CD4-positive, CD25-positive, alpha-beta regulatory T cell (primary cell): ENCODE measurements at places on chromosomes 11 and 22.

DNA sequence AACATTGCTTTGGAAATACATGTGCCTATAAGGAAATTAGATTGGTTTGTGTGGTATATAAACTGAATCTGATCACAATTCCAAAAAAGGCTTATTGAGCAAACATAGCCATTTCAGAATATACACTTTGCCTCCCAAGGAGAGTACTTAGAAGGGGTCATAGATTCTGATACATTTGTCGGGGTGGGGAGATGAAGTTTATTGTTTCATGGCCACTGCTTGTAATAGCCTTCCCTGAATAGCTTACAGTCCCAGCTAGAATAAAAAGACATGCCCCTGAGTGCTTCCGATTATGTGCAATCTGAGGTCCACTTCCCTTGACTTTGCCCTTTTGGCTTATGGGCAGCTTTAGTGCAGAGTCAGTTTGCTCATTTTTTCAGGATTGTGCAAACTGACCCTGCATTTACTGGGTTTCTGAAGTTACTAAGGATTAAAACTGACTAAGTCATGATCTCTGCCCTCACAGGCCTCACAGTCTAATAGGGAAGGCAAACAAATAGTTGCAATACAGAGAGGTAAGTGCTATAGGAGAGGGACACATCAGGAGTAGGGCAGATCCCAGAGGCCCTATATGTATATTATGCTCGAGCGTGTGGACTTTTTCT is 184.2 kb downstream of the BLID start:
- DNase-seq, result no peak
- no peaks in the 10 kb centered on the region for H3K4me1 ChIP-seq
- H3K4me3 ChIP-seq, result no peak overlapping the region
- peaks cover 1% of the 10 kb centered on the region for H3K27me3 ChIP-seq
- no peak overlapping the region for H3K27ac ChIP-seq
- no peaks in the 10 kb centered on the region for H3K36me3 ChIP-seq

- no peaks in the 10 kb centered on the region for H3K27me3 ChIP-seq
- H3K4me1 ChIP-seq, result no peaks in the 10 kb centered on the region
- no peak for DNase-seq
- H3K4me3 ChIP-seq, result no peak overlapping the region
- H3K27ac ChIP-seq, result no peak overlapping the region
- peaks cover 61% of the 10 kb centered on the region for H3K36me3 ChIP-seq
Measured at GRCh38 chr22:46354993-46355305, 19.4 kb downstream of the TRMU start.

GRCh38 chr11:89147229-89147628 is 30.4 kb upstream of the TYR start:
- H3K4me1 ChIP-seq, result no peaks in the 10 kb centered on the region
- no peak for DNase-seq
- H3K27ac ChIP-seq, result no peak overlapping the region
- no peaks in the 10 kb centered on the region for H3K36me3 ChIP-seq

DNA sequence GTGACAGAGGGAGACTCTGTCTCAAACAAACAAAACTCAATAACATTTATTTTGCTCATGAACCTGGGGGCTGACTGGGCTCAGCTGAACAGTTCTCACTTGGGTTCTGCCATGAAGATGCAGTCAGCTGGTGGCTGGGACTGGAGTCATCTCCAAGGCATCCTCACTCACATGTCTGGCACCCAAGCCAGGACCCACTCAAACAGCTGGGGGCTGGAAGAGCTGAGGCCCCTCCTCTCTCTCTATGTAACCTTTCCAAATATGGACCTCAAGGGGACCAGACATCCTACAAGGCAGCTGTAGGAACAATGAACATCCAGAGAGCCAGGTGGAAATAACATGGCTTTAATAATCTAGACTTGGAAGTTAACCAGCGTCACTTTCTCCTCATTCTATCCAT is 16.8 kb downstream of the HSPA8 start:
- H3K4me3 ChIP-seq, result no peak overlapping the region
- DNase-seq, result no peak
- no peaks in the 10 kb centered on the region for H3K27me3 ChIP-seq

DNA sequence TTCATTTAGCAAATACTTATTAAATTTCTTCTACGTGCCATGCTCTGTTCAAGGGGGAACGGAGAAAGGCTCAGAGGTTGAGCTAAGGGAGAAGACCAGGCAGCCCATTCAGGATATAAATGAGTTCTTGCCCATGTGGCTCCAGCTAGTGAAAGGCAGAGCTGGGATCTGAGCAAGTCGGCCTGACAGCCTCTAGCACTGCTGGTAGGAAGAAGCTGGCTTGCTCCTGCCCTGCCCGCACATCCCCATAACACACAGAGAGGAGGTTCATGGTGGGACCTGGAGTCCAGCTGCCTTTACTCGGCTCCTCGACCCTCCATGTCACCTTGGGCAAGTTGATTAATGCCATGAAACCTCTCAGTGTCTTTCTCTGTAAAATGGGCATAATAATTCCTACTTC is 2.0 kb downstream of the SLC15A3 start:
- no peak overlapping the region for H3K4me3 ChIP-seq
- peaks cover 5% of the 10 kb centered on the region for H3K27me3 ChIP-seq
- peaks cover 12% of the 10 kb centered on the region for H3K4me1 ChIP-seq

GRCh38 chr11:114092953-114093352 is 33.4 kb downstream of the ZBTB16 start:
- H3K27ac ChIP-seq, result no peak overlapping the region
- H3K27me3 ChIP-seq, result peaks cover 1% of the 10 kb centered on the region
- no peak overlapping the region for H3K4me3 ChIP-seq
- H3K4me1 ChIP-seq, result no peaks in the 10 kb centered on the region
- H3K36me3 ChIP-seq, result no peaks in the 10 kb centered on the region
- no peak for DNase-seq

GRCh38 chr11:134830312-134830711 is 418.3 kb upstream of the B3GAT1 start:
- H3K27me3 ChIP-seq, result no peaks in the 10 kb centered on the region
- no peak overlapping the region for H3K27ac ChIP-seq
- no peaks in the 10 kb centered on the region for H3K36me3 ChIP-seq
- H3K4me1 ChIP-seq, result no peaks in the 10 kb centered on the region
- DNase-seq, result no peak

- no peak overlapping the region for H3K27ac ChIP-seq
- no peak overlapping the region for H3K4me3 ChIP-seq
- H3K27me3 ChIP-seq, result peaks cover 6% of the 10 kb centered on the region
- no peak for DNase-seq
- no peaks in the 10 kb centered on the region for H3K4me1 ChIP-seq
Measured at GRCh38 chr22:22465782-22466181, 42.8 kb downstream of the ZNF280B start.

DNA sequence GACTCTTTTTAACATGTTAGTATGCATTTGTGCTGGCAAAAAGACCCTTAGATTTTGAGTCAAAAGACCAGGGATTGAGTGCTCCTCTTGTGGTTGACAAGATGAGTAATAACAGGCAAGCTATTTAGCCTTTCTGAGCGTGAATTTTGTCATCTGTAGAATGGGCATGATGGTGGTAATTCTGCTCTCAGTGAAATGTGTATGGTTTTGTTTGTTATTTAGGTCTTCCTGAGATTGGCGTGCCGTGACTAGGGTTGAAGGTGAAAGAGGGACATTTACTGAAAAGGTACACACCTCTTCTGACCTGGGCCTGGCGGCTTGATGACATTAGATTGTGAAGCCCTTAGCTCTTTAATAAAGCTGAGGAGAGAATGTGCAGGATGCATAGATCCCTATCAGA is 8.4 kb upstream of the CEP295 start:
- DNase-seq, result no peak
- H3K4me1 ChIP-seq, result no peaks in the 10 kb centered on the region
- no peak overlapping the region for H3K27ac ChIP-seq
- H3K4me3 ChIP-seq, result no peak overlapping the region
- no peaks in the 10 kb centered on the region for H3K36me3 ChIP-seq

DNA sequence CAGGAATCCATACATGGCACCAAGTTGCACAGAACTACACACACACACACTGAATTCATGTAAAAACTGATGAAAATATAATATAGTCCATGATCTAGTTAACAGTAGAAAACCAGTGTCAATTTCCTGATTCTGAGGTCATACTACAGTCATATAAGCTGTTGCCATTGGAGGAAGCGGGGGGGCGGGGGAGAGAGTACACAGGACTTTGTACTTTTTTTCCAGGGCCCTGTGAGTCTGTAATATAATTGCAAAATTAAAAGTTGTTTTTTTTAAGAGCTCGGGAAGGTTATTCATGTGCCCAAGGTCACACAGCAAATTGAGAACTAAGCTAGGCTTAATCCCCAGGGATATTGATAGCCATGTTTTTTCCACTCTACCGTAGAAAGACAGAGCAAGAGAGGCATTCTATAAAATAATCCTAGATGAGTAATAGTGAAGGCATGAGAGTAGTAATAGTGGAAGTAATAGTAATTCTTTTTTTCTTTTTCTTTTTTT is 312.3 kb downstream of the MN1 start:
- no peaks in the 10 kb centered on the region for H3K4me1 ChIP-seq
- no peak for DNase-seq
- H3K4me3 ChIP-seq, result no peak overlapping the region
- H3K36me3 ChIP-seq, result no peaks in the 10 kb centered on the region
- H3K27ac ChIP-seq, result no peak overlapping the region
- H3K27me3 ChIP-seq, result no peaks in the 10 kb centered on the region
